Stimulated activated CD4-positive, alpha-beta T cell treated with anti-CD3 and anti-CD28 coated beads, Interleukin-2, amount 100 ng/mL, for 48 hours (primary cell): ENCODE measurements at places on chromosomes 1 and 21.

GRCh38 chr1:204879351-204879750, 8.7 kb downstream of the NFASC start:
- no peak for DNase-seq

GRCh38 chr1:245388687-245389086, 233.9 kb downstream of the KIF26B start:
- no peak for DNase-seq

- peak; percentile 67 for DNase-seq
Observed at GRCh38 chr1:220776720-220777326, 9.9 kb upstream of the MTARC1 start.

DNA sequence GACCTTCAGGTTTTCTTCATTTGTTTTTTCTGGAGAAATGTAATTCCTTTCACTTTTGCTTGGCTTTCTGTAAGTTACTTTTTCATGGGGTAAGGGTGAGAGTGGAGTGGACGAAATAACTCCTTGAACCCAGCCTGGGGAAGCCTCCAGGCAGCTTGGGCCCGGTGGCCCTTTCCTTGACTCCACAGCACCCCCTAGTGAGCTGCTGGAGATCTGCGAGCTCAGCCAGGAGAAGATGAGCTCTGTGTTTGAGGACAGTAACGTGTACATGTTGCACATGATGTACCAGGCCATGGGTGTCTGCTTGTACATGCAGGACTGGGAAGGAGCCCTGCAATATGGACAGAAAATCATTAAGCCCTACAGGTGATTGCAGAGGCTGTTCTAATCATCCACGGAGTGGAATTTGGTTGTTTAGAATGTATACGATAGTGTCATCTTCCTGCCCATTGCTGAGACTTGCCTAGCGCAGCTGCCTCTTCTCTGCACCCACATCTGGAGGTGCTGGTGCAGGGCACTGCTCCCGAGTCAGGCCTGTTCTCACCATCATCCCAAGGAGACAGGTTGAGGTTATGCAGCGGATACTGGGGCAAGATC, 51.0 kb downstream of the SMYD2 start:
- DNase-seq, result peak; percentile 65

- no peak for DNase-seq
Observed at GRCh38 chr1:33061834-33062233, 19.1 kb upstream of the AZIN2 start.

- no peak for DNase-seq
Observed at GRCh38 chr1:68149110-68149798, 83.1 kb downstream of the WLS start.

GRCh38 chr1:108532730-108533129, 27.2 kb upstream of the EEIG2 start:
- no peak for DNase-seq

GRCh38 chr1:178645157-178645807, 79.8 kb upstream of the RALGPS2 start:
- DNase-seq, result no peak

- no peak for DNase-seq
Observed at GRCh38 chr21:41726970-41727783, 39.7 kb downstream of the RIPK4 start.

DNA sequence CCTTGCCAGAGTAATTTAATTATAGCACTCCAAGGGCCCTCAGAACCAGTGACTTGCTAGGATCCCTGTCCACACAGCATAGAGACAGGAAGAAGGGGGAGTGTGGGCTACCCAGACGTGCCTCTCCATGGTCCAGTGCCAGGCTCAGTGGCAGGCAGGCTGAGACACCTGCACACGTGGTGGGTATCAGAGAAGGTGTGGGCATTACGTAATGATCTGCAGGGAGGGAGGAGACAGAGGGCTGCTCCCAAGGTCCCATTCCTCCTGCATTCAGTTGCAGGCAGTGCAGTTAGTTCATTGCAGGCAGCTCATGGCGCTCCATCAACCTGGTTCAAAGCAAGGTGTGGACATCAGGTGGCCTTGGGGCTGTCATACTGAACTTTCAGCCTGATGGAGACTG, 49.9 kb downstream of the C8B start:
- DNase-seq, result no peak

DNA sequence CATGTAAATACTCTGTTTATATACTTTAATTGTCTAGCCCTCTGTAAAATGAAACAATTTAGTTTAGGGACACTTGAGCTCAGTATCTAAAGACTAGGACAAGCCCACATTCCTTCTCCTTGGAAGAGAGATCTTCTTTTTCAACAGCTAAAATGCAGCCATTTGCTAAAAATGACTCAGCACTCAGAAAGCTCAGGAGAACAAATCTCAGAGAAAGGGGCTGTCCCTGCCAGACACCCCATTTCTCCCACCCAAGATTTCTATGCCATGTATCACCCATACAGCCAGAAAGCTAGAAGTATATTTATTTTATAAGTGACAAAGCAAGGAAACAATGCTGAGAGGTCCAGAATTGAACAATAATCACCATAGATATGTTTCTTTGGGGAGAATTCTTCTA, 23.2 kb upstream of the PRDX6 start:
- no peak for DNase-seq

DNA sequence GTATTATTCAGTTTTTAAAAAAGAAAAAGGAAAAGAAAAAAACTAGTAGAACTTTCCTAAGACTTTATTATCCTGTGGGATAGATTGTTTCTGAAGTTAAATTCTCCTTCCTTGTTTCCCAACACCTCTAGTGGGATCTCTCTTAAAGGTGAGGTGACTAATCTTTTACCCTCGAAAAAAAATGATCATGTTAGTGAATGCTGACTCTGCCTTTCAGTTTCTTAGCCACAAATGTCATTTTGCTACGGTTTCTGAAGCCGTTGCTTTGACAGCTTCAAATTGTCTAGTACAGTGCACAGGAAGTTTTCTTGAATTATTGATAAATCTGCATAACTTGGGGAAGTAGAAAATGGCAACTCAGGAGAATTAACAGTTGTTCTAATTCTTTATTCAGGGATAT, 13.0 kb upstream of the NEK7 start:
- no peak for DNase-seq

- DNase-seq, result no peak
Observed at GRCh38 chr1:56256153-56257000, 323.0 kb downstream of the PLPP3 start.

GRCh38 chr1:39047374-39048229, 21.5 kb downstream of the NDUFS5 start:
- DNase-seq, result no peak

DNA sequence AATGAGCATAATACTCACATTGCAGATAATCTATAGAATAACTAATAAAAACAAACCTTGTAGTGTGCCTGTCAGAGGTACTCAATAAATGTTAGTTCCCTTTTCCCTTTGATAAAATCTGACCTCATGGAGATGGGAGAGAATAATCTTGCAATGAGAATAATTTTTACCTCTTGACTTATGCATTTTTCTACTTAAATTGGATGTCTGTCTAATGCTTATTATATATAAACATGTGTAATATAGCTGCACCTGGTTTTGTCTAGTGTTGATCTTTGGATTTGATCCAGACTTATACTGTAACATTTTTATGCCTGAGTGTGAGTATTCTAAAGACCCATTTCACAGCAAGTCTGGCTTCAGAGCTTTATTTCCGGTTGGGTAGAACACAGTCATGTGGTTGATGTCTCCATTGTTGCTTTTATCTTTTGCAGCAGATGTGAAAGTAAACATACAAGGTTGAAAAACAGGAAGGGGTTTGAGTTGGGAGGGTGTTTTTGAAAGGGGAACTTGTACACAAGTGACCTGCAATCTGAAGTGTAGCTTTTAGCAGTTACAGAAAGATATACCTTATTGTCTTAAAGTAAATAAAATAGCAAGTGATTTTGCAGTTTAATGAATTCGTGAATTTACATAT, 12.4 kb downstream of the EPB41 start:
- no peak for DNase-seq

DNA sequence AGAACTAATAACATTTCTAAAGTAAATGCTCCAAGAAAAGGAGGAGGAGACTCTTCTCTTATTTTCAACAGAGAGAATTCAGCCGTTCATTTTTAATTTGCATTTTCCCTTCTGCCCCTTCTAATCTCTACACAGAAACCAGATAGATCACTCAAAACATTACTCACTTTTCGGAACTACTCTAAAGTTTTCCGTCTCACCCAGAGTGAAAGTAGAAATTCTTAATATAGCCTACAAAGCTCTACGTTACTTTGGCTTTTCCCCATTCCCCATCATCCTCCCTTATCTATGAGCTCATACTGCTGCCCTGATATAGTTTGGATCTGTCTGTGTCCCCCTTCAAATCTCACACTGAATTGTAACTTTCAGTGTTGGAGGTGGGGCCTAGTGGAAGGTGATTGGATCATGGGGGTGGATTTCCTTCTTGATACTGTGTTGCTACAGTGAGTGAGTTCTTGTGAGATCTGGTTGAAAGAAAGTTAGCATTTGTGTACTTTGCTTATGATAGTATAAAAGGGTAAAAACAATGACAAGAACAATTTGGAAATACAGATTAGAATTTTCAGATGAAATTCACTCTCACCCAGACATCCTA, 188.2 kb downstream of the AMY1C start:
- DNase-seq, result no peak

DNA sequence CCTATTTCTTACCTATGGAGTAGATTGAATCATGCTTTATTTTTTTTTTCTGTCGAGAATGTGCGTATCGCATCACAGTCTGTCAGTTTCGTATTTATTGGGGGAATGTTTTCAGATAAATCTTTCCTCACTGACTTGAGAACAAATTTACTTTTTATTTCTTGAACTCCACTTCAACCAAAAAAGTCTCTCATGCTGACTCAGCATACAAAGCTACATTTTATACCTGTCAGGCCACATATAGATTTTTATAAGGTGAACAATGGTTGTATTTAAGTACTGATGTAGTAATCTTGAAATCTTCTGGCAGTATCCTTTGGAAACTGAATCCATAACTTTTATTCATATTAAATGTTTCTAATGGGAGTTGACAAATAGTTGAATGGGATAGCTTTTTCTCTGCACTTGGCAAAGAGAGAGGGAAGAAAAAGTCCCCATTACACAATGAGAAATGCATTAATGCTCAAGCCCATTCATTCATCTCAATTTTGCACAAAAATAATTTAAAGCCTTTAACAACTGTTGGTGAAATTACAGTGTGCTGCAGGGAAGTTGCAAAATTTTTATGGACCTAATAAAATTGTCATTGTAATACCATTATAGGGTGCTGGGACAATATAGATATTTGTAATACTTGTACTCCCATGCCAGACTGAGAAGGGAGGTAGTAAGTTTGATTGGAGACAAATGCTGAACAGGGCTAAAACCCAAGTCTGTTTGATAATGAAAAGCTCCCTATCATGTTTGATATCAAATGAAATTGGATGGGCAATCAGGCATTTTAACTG, 367.6 kb downstream of the HLX start:
- DNase-seq, result no peak
